ENCODE measurements at places on chromosomes 1 and 21.

DNA sequence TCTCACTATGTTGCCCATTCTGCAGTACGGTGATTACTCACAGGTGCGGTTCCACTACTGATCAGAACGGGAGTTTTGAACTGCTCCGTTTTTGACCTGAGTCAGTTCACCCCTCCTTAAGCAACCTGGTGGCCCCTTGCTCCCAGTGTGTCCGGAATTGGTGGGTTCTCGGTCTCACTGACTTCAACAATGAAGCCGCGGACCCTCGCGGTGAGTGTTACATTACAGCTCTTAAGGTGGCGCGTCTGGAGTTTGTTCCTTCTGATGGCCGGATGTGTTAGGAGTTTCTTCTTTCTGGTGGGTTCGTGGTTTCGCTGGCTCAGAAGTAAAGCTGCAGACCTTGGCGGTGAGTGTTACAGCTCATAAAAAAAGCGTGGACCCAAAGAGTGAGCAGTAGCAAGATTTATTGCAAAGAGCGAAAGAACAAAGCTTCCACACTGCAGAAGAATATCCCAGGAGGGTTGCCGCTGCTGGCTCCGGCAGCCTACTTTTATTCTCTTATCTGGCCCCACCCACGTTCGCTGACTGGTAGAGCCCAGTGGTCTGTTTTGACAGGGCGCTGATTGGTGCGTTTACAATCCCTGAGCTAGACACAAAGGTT is 17.6 kb upstream of the PARP1 start:
- DNase-seq, result no peak

DNA sequence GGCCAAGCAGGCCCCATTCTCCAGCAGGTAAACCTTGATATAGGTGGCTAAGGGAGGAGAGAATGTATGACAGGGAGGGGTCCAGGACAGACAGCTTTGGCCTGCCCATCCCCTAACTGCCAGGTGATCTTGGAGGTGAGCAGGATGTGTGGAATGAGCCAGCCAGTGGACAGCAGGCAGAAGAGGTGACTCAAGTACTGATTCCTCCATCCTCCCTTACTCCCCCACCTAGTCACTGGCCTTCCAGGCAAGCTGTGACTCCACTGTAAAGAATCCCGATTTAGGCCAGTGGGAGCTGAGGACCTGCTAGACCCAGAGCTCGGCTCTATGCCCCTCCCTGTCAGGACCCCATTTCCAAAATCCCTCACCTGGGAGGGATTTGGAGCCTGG is 36.6 kb downstream of the RIMS3 start:
- DNase-seq, result peak; percentile 94

DNA sequence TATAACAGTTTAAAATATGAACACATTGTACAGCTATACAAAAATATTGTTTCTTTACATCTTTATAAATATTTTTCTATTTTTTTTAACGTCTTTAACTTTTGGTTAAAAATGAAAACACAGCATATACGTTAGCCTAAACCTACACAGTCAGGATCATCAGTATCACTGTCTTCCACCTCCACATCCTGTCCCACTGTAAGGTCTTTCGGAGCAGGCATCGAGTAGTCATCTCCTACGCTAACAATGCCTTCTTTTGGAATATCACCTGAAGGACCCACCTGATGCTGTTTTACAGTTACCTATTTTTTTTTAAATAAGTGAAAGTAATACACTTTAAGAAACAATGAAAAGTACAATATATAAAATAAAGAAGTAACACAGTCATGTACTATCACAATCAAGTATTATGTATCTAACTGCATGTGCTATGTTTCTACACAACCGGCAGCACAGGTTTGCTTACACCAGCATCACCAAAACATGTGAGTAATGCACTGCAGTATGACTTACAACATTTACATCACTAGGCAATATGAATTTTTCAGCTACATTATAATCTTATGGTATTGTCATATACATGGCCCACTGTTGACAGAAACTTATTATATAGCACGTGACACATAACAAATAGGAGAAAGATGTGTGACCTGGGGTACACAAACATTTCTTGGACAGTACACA is 254.4 kb downstream of the AKT3 start:
- no peak for DNase-seq

GRCh38 chr1:84598418-84598817 is 24.2 kb upstream of the CTBS start:
- DNase-seq, result no peak

- no peak for DNase-seq
Measured at GRCh38 chr1:46203738-46204405, 738 bp downstream of the LURAP1 start.

DNA sequence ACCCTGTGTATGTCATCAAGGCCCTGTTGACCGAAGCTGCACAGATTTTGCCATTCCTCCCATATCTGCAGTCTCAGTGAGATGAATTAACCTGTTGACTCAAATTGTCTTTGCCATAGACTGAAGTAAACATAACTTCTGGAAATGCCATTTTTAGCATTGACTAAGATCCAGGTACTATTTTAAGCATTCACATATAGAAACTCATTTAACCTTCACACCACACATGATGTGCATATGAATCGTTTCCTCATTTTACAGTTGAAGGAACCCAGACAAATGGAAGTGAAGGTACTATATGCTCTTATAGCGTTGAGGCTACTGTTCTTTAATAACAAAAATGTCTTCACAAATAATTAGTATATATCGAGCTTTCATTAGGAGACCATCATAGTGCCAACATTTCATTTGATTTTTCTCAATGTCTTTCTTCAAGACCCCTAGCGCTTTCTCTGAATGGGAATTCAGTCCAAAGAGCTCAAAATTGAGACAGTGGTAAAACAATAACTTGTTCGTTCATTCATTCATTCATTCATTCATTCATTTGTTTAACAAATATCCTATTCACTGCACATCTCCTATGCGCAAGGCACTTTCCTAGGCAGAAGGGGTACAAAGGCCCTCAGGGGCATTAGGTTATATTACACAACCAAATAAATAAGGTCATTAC is 444.7 kb downstream of the ADGRL2 start:
- no peak for DNase-seq

DNA sequence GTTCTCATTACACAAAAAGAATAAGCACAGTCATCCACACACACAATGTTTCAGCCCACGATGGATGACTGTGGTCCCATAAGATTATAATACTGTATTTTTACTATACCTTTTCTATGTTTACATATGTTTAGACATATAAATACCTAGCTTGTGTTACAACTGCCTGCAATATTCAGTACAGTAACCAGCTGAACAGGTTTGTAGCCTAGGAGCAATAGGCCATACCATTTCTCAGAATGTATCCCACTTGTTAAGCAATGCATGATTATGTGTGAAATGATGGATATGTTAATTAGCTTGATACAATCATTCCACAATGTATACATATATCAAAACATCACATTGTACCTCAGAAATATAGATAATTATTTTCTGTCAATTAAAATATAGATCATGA is 33.2 kb upstream of the SAMD13 start:
- DNase-seq, result no peak

- no peak for DNase-seq
Measured at GRCh38 chr1:30319765-30320580, 403.4 kb downstream of the MATN1 start.

DNA sequence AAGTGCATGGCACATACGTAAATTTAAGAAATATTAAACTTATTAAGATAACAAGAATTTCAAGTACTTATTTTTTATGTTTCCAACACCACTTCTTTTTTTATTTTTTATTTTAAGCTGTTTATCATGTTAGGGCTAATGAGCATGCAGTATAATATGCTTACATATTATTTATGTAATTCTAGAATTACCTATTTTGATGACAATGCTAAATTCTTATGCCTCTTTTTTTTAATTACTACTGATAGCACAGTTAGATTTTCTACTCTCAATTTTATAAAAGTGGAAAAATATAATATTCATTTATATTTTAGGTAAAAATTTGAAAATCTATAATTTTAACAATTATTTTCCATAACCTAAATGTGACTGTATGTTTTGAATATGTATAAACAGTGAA is 713.0 kb downstream of the MRPL39 start:
- no peak for DNase-seq

DNA sequence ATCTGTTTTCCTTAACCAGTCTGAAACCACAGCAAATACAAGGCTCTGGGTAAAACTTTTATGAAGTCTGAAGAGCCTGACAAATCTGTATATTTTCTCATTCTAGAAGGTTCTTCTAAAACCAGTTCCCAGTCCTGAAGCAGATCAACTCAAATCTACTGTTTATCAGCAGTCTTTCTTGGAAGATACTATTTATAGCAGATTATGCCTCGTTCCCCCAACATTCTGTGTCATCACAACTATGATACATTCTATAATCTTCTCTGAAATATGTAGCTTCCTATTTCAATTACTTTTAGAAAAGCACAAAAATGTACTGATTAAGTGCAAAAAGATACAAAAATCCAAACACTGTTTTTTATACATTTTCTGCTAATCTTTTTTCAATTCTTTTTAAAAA is 67.5 kb downstream of the NIBAN1 start:
- no peak for DNase-seq

GRCh38 chr1:39407510-39407895 is 83.9 kb upstream of the BMP8A start:
- DNase-seq, result no peak

DNA sequence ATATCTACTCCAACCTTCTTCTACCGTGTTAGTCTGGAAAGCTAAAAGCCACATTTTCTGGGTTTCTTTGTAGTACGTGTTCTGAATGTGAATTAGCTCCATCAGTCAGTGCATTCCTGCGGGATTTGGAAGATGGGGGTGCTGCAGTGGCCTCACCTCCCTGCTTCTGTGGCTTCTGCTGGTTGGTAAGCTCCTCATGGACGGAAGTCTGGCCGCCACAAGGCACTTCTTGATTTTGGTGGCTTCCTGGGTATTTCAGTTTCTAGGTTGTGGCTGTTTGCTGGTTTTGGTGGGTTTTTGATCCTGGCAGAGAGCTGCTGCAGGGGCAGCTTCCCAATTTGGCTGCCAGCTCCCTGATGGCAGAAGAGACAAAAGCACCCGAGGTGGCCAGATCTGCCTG is 20.9 kb upstream of the TACSTD2 start:
- no peak for DNase-seq

DNA sequence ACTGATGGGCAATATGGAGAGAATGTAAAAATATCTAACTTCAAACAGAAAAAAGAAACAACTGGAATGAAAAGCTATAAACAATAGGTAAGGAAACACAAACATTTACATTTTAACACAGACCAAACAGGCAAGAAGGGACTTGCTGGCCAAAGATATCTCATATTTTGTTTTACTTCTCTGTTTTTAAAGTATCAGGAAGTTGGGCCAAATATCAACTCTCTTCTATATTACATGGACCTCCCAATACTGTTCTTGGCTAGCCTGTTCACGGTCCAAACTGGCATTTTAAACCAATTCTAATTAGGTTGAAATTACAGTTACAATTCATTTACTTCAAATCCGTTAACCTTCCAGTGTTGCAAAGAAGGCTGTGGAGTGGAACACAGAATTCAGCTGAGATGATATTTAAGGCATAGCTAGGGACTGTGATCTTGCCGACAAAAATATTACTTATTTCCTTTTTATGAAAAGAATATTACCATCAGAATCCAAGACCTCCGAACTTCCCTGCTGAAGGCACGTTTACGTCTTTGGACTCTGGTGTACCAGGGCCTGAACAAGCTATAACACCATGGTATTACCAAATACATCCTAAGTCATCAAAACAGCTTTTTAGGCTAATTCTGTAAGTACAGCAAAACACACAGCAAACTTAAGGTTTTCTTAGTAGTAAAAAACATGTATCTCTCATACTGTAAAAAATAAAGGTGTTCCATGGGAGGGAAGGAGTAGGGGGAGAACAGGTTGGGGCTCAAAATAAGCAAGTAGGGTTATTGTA is 165.4 kb downstream of the RUNX1 start:
- DNase-seq, result peak; percentile 15

GRCh38 chr1:60581455-60582220 is 500.7 kb upstream of the NFIA start:
- DNase-seq, result no peak

GRCh38 chr1:235307158-235308124 is 20.5 kb downstream of the ARID4B start:
- no peak for DNase-seq

DNA sequence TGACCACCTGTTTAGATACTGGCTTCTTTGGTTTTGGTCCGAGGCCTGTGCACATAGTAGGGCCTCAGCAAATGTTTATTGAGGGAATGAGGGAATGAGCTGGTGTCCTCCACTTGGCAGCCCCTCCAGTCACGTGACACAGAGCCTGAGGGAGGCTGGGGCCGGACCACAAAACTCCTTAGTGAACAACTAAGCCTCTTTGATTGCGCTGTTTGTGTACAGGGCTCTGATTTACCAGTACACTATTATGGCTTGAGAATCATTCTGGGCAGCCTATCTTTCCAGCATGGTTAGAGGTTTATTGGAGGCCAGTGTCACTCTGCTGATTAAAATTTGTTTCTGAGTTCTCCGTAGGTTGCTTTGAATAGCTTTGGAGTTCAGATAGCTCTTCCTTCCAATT is 10.2 kb upstream of the LRRN2 start:
- DNase-seq, result no peak

GRCh38 chr21:38925923-38926322 is 120.2 kb downstream of the ETS2 start:
- peak; percentile 86 for DNase-seq
